ENCODE measurements at places on chromosomes 5 and 9. TPM values are rescaled to one million over a fixed set of nuclear protein-coding genes. Genes with fewer than 3 reads are reported as not detected.

The CXCL14 gene
- not detected for total RNA-seq

The SELENOP gene
- 28.6 TPM for total RNA-seq

The ADGRV1 gene
- not detected for total RNA-seq

The GLDC gene
- total RNA-seq, result 2.1 TPM

The WDR38 gene
- total RNA-seq, result not detected

The MARVELD2 gene
- 2.3 TPM for total RNA-seq

The TRPM6 gene
- total RNA-seq, result 0.49 TPM

The OR2Y1 gene
- not detected for total RNA-seq

The SH2D3C gene
- 70.7 TPM for total RNA-seq

The MSX2 gene
- total RNA-seq, result 0.25 TPM

The IRGM gene
- total RNA-seq, result not detected
